ENCODE measurements at places on chromosomes 6 and 20.

DNA sequence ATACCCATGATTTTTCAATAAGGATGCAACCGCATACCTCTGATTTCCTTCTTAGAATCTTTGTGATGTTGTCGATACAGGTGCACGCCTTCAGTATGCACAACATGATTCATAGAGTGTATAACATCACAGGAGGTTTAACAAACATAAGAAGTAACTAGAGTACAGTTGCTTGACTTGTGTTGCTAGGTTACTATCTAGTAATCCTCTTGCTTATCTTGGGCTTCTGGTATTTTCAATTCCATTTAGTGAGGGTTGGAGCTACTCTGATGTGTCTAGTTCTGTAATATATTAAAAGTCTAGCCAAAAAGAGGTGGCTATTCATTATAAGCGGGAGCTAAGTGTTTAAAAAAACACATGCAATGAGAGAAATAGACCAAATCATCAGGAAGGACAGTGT is 85.5 kb upstream of the TENT5A start:
- no peak for DNase-seq

DNA sequence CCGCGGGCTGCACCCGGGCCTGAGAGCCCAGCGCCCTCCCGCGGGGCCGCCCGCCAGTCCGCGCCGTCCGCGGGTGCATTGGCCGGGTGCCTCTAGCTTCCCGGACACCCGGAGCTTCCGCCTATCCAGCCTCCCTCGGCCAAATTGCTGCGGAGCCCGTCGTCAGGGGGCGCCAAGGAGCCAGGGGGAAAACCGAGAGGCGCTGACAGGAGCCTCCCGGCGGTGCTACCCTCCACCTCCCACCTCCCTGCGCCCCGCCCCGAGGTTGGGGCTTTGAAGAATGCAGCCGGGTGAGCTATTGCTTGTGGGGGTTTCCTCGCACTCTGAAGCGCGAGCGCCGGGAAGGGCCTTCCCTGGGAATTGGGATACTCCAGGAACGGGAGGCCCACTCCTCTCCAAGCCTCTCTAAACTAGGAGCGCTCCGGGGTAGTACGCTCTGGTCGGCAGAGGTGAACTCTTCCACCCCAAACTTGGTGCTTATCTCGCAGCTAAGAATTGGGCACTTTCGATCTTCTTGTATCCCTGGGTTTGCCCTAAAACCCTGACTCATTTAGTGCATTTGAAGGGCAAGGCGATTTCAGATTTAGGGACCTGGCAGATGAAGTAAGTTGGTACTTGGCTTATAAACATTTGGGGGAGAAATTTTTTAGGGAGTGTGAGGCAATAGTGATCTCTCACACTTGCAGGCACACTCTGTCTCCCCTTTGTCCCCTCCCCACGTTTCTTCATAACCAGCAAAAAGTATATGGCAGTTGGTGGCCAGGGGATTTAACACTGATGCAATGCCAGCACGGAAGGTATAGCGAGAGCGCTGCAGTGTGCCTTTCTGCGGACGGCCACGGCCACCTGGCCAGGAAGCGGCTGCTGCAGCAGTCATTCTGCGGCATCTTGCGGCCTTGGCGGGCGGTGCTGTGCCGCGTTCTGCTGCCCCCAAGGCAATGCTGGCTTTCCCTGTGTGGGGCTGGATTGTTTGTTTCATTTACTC is 556 bp downstream of the BEND6 start:
- DNase-seq, result peak; percentile 84

DNA sequence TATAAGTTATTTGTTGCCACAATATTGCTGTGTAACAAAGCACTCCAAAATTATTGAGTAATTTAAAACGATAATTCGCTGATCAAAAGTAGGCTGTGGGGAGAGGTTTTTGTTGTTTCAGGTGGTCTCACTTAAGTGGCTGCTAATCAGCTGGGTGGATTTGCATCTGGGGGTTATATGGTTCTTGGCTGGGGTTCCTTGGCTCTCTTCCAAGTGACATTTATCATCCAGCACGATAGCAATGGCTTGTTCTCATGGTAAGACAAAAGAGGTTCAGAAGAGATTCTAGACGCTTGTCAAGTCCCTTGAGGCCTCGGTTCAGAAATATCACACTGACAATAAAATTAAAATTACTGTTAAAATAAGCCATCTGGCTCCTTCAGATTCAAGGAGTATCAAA is 1648.8 kb downstream of the GRIK2 start:
- no peak for DNase-seq

GRCh38 chr6:38676236-38676973 is 26.5 kb downstream of the GLO1 start:
- no peak for DNase-seq

- DNase-seq, result no peak
Observed at GRCh38 chr6:37826188-37826587, 6.7 kb downstream of the ZFAND3 start.

DNA sequence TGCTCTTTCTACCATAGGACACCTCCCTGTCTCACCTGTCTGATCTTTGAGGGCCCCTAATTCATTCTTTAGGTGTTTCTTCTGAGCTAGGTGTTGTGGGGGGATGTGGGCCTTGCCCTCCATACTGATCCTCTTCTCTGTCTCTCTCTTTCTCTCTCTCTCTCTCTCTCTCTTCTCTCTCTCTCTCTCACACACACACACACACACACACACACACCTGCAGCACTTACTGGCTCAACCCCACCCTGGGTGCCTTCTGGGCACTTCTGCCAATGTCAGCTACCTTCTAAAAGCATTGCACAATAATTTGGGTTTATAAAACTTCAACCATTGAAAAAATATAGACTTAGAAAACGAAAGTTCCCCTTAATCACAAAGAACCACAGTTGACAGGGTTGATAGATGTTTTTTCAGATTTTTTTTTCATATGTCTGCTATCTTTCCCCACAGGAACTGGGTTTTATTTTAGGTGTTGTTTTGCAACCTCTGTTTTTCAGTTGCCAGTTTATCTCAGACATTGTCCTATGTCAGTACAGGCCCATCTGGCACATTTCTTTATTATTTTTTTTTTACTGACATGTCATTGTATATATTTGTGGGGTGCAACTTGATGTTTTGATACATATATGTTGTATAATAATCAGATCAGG is 28.1 kb downstream of the PKIG start:
- peak; percentile 74 for DNase-seq

DNA sequence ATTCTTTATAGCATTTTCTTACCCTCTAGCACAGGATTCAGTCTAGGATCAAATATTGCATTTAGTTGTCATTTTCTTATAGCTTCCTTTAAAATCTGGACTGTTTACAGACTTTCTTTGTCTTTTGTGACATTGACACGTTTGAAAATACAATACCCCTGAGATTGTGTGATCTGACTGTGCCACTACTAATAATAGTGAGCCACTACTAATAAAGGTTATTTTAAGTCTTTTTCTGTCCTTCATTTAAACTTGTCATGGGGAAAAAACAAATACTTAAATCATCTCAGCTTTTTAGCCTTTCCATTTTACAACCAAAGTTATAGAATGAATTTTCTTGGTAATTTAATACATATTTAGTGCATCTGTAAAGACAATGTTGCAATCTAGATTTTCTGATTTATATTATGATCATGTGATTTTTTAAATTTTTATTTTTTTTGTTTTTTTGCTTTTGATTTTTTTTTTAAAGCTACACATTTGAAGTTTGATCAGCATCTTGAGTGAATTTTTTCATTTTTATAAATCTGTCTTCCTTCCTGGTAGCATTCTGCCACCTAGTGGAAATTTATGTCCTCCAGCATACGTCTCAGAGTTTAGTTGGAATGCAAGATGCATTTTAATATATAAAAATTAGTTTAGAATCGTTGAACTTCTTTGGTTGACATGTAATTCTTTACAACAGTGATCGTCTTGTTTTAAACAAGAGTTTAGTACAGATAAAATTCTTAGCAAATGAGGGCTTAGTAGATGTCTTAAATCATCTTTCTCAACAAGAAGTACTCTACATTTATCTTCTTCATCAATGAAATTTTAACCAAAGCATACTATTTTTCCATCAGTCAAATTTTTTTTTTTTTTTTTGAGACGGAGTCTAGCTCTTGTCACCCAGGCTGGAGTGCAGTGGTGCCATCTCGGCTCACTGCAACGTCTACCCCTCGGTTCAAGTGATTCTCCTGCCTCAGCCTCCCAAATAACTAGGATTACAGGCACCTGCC is 119.4 kb downstream of the NCOA3 start:
- peak; percentile 80 for DNase-seq

- no peak for DNase-seq
Observed at GRCh38 chr20:36491901-36492617, 49.3 kb upstream of the MYL9 start.

GRCh38 chr20:16926626-16927430 is 178.7 kb downstream of the OTOR start:
- DNase-seq, result no peak

DNA sequence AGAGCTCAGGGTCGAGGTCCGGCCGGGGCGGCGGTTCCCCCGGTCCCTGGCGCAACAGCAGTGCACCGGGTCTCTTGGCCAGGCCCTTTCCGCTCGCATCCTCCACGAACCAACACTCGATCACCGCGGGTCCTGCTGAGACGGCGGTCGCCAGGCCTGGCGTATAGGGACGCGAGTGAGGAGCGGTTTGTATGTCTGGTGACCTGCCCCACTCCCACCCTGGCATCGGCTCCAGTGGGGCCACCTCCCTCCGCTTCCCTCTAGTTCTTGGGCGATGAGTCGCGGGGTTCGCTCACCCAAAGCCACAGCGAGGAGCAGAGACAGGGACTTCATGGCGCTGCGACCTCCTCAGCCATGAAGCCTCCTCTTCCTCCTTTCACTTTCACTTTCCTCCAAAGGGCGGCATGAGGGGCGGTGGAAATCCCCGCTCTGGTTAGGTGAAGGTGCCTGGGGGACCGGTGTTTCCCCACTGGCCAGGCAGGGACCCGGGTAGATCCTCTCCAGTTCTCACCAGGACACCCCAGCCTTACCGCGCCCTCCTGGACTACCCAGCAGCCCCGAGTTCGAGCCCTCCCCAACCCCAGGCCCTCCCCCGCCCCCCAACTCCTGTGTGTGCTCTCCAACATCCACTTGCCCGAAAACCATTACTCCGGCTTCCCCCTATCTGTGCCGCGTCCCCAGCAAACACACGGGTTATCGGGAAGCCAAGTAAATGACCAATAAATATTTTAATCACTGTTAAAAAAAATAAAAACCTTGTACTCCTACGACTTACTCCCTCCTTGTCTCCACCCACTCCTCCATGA is at the start of gene TAPBP:
TSS of gene TAPBP (minus strand) at position 370 of the 806 bp plus-strand sequence. CDS start at position 333, 37 bp downstream.
- peak; percentile 95 for DNase-seq

DNA sequence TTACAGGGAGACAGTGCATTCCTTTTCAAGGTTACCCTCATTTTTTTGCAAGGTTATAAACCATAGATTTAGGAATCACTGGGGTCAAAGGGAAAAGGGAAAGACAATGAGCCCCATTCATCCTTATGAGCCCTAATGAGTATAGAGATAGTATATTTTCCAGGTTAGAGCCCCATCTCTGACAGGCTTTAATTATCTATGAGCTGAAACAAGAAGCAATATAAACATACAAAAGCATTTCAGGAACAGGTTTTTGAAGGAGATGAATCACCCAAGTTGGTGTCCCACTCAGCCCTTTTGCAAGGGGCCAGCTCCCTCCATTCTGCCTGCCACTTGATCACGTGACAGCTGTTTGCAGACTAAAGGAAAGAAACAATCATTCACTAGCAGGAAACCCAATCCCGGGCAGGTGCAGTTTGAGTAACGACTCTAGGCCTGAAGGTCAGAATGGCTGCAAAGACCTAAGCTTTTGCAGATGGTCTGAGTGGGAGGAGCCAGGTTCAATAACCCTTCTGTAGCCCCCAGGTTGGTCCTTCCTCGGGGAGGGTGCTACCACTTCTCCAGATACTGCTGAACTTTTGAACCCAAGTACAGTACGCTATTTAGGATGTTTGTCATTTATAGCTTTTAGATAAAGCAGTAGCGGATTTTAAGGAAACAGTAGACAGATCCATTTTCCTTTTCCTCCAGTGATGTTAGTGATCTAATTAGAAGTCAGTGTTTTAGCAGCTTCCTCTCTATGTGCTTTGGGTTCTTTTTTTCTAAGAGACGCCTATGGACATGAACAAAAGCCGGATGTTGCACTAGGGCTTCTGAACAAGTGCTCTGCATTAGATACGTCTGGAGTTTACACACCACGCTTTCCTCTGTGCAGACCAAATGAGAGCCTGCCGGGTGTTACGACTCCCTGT is 253.2 kb downstream of the SOX4 start:
- DNase-seq, result peak; percentile 9

GRCh38 chr6:157538168-157538567 is 157.2 kb downstream of the ZDHHC14 start:
- DNase-seq, result no peak

DNA sequence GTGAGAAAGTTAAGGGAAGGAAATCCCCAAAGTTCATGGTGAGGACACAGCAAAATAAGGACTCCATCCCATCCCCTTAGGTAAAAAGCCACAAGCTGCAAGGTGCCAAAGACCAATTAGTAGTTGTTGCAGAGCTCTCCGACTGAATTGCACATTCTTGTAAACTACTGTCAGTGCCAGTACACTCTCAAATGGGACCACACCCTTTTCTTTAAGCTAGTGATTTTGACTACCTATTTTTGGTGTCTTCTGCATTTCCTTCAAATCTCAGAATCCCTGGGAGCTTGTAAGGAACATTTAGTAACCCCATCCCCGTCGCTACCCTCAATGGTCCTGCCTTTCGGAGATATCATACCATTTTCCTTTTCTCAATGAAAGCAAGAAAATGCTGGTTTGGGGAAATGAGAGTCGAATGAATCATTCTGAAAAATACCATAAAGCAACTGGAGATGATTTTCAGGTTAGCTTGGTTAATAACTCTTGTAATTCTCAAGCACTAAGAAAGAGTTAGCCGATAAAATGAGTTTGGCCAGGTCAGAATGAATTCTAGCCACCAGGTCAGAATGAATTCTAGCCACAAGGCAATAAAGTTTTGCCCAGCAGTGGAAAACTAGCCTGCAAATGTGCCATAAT is 5.2 kb upstream of the HMGN3 start:
- no peak for DNase-seq

DNA sequence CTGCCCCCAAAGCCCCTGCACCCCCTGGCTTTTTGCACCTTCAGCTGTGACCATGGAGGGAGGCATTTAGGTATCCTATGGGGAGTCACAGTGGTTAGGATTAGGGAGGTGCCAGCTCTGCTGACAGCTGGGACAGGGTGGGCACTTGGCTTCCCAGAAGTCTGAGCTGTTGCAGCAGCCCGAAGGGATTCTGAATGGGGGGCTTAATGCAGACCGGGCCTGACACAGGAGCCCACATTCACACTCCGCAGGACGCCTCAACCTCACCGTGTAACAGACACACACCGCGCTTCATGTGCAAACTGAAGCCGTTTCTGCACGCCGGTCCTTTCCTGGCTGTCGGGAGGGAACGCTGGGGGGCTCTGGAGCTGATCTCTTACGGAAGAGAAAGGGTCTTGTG is 1.9 kb downstream of the EBF4 start:
- no peak for DNase-seq

DNA sequence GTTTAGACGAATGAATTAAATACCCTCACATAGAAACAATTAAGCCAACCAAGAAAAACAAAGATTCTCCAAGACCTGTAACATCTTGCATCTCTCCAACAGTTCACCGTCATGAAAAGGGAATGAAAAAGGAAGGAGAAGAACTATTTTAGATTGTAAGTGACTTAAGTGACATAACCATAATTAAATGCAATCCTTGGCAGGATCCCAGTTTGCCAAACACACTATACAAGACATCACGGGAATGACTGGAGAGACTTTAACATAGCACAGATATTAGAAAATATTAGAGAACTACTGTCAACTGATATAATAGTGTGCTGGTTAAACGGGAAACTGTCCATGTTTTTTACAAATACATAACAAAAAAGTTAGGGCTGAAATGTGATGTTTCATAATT is 22.2 kb downstream of the EPB41L2 start:
- DNase-seq, result no peak

Measured in NAMALWA (cell line).